ENCODE measurements at places on chromosomes 6 and 20.

DNA sequence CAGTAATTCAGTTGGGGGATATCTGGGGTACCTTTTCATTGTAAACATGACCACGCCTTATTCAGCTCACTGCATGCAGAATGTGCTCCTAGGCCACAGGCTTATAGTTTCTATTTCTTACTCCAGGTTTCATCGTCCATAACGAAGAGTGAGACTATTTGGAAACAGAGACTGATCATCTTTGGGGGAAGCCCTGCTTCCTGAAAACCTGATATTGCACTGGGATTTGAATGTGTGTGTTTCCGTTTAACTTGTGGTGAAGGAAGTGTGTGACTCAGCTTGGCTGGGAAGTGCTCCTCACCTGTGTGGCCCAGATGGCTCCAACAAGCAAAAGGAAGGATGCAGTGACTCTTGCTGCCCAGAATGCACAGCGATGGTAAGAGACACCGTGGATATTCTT is 19.6 kb upstream of the LTV1 start:
- DNase-seq: no peak

DNA sequence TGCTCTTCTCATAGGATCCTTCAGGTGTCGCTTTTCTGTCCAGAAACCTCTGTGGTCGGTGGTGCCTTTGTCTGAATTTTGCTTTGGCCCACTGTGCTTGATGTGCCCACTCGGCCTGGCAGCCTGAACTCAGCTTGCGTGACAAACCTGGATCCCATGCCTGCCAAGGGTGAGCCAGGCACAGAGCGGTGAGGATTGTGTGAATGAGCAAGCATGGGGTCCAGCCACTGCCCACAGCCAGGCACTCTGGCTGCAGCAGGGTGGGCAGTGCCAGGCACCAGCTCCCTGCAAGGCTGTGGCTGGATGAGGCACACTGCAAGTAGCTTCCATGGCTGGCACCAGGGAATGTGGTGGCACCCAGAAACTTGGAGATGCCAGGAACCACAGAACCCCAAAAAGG is 110.3 kb downstream of the THEMIS start:
- DNase-seq: no peak

DNA sequence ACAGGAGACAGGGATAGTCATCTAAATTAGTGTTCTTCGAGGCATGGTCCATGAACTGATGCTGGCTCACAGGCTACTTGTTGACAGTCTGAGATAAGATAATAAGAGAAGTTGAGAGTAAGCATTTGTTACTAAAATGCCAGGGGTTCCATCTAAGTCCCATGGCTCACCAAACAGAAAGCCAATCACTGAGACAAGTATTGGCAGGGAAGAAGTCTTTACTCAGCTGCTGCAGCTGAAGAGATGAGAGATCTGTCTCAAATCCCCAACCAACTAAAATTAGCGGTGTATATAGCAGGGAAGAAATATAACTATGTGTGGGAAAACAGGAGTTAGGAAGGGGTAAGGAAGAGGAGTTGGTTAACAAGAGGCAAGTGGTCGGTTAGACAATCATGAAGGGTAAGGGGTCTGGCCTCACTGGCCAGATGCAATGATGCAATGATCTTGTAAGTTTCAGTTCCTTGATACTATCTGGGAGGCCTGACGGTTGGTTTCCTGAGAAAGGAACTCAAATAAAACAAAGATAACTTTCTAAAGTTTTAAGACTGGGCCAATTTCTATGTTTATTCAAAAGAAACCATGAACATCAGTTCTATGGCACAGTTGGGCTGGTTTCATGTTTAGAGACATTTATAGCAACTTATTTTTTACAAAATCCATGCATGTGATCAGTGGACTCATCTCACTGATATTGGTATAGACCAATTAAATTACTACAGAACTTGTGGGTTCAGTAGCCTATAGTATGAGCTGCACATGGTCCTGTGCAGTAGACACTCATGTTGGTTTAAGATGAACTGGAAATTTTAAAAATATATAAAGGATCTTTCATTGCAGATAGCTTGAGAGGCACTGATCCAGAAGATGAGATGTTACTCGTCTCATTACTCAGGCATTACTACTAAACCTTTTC is 9.9 kb upstream of the HEBP2 start:
- no peak for DNase-seq

DNA sequence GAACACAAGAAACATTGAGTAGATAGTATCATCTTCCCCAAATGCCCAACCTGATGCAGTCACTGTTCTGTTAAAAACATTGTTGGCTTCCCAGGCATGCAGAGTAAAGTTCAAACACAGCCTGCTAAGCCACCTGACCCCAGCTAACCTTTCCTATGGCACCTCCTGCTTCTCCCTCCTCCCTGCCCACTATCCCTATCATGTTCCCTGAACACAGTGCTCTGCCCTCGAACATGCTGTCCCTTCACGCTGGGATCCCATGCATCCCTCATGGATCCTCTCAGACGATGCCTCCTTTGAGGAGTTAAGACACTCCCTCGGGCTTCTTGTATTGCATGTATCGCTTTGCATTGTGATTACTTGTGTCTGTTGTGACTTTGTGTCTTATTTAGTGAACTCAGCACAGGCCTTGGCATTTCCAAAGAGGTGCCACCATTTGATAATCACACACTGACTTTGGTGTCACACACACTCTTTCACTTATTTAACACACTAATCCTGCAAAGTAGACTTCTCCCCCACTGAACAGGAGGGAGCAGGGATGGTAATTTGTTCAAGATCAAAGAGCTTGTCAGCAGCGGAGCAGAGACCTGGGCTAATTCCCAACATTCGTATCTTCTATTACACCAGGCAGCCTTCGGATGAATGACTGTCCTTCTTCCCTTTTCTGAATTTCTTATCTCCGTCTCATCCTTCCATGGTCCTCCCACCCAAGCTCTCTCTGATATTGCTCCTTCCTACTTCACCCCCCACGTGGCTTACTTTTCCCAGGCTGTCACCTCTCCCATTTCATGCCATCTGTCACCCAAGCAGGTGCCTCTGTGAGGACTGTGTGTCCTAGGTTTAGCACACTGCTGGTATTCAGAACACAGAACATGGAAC is 28.3 kb upstream of the SMIM29 start:
- no peak for DNase-seq

- no peak for DNase-seq
Observed at GRCh38 chr20:48486065-48486464, 341.7 kb downstream of the PREX1 start.

All from stimulated activated CD4-positive, alpha-beta T cell treated with anti-CD3 and anti-CD28 coated beads, Interleukin-1b, Interleukin-23, amount 100 ng/mL, for 24 hours (primary cell).